ENCODE measurements at places on chromosomes 5 and 9.

- no peak for DNase-seq
These were observed 3.2 kb upstream of the ANXA1 start for GRCh38 chr9:73148447-73148937.

DNA sequence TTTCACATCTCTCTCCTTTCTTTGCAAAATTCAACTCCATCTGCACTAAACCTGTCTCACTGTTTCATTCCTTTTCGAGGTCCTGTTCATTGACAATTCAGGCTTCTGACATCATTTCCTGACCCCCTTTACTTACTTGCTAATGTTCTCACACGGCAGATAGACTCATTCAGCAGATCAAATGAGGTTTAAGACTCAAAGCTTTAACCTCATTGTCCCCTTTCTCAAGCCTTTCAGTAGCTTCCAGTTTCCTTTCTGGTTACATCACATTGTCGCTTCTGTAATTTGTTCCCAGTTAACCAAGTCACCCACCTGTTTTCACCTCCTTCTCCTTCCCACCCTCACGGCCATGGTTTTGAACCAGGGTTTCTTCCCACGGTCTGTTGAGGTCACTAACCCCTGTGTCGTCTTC, 143.4 kb upstream of the OTULINL start:
- no peak for DNase-seq

DNA sequence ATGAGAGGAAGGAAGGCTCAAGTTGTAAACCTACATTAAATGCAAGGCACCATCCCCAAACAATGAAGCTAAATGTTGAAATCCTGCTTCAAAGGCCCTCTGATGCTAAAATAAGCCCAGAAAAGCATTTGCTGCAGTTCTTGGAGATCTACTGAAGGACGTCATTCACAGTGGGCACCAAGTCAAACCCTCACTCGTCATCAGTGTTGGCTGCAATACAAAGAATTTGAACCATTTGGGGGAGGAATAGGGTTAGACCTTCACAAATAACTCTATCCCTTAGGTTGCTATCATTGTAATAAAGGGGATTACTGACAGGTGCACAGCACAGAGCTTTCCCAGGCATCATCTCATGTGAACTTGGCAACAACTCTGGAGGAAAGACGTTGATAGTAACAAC, 9.3 kb upstream of the MEGF9 start:
- DNase-seq = no peak

- no peak for DNase-seq
These were observed 6.6 kb downstream of the GALNT10 start for GRCh38 chr5:154196955-154197652.

GRCh38 chr5:54754420-54754819, 231.0 kb downstream of the ESM1 start:
- DNase-seq = no peak

GRCh38 chr5:74226716-74227485, 413.6 kb downstream of the ENC1 start:
- no peak for DNase-seq

DNA sequence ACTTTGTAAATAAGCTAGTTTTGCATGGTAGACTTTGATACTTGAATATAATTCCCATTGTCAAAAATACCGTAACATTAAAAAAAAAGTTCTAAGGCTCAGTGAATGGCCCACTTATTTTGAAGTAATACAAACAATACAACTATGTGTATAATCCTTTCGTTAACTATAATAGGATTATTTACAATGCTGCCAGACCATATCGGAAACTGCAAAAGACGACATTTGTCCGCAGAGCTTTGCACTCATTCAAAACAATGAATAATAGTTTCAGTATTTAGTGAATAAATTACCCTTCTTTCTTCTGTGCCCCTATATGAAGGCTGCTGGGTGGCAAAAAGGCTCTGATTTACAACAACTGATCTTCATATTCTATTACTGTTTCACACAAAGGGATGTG, 121.8 kb downstream of the DROSHA start:
- no peak for DNase-seq

GRCh38 chr9:16515879-16516301, 354.6 kb downstream of the BNC2 start:
- DNase-seq = no peak

- DNase-seq = no peak
These were observed 21.5 kb downstream of the XPA start for GRCh38 chr9:97675655-97676054.

DNA sequence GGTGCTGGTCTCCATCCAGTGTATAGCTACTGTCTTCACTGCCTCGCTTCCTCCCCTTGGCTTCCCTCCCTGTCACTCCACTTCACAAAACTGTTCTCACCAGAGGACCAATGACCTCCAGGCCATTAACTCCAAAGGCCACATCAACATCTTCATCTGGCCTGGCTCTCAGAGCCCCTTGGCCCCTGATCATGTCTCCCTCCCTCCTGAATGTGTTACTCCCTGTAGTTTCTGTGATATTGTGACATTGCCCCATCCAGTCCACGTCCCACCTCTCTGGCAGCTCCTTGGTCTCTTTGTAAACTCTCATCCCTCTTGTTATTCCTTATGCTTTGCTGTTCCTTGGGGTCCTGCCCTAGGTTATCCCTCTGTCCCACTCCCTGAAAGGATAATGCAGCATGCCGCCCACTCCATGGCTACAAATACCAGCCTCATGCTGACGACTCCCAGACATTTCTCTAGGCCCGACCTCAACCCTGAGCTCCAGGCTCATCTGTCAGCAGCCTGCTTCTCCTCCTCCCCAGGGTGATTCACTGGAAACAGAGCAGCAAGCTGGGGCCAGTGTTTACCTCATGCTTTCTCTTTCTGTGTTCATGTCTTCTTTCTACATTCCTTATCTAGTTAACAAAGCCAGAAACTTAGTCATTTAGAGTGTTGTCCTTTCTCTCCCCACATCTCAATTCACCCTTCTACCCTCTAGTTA, 312.2 kb downstream of the SPOCK1 start:
- DNase-seq = no peak

DNA sequence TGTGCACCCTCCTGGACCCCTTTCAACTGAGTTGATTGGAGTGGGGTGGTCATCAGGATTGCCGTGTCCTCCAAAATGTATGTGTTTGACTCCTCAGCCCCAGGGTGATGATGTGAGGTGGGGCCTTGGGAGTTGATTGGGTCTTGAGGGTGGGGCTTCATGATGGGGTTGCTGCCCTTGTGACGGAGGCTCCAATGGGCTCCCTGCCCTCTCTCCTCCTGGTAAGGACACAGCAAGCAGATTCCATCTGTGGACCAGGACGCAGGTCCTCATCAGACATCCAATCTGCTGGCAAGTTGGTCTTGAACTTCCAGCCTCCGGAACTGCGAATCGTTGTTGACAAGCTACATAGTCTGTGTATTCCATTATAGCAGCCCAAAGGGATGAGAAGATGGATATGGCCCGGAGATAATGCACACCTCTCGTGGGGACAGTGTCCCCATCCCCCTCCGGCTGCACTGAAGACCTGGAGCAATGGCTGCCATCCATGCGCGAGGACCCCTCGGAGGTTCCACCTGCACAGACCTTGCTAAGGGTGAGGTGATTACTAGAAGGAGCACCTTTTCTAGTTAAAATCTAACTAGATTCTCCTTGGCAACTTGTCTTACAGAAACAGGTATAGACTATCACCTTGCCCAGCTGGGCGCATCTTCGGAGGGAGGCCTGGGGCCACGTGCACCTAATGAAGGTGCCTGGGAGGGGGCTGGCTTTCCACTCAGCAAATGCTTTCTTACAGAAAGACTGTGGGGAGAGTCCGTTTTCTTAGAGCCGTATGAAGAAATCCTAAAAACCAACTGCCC, 75.7 kb upstream of the IRX4 start:
- DNase-seq = no peak

- DNase-seq = no peak
These were observed 134.8 kb downstream of the EPB41L4A start for GRCh38 chr5:112283943-112284929.

GRCh38 chr5:95686651-95687050, 3.9 kb upstream of the SPATA9 start:
- no peak for DNase-seq

- DNase-seq = no peak
These were observed 102.7 kb downstream of the DPYSL3 start for GRCh38 chr5:147407094-147407681.
